ENCODE measurements at places on chromosomes 7 and 10. TPM values are rescaled to one million over a fixed set of nuclear protein-coding genes. Genes with fewer than 3 reads are reported as not detected.

The IDI2 gene
- not detected for total RNA-seq

The SPDYE2B gene
- not detected for total RNA-seq

The RBP3 gene
- total RNA-seq = not detected

The UTF1 gene
- not detected for total RNA-seq

The FZD8 gene
- total RNA-seq = 19.3 TPM

The SFTPA1 gene
- not detected for total RNA-seq

The SHTN1 gene
- total RNA-seq = 3.2 TPM

The ZYX gene
- total RNA-seq = 37.9 TPM

The MDFIC gene
- total RNA-seq = 16.2 TPM

The DDC gene
- total RNA-seq = not detected

The PRSS37 gene
- not detected for total RNA-seq

The CHST3 gene
- total RNA-seq = 12.9 TPM

The PNLIPRP2 gene
- not detected for total RNA-seq

The OGDHL gene
- 0.26 TPM for total RNA-seq

The PAPSS2 gene
- total RNA-seq = 74.3 TPM

The TAS2R5 gene
- total RNA-seq = 0.53 TPM

The UNC5B gene
- 8.0 TPM for total RNA-seq

The TRPV6 gene
- total RNA-seq = not detected

The DNMBP gene
- 34.0 TPM for total RNA-seq

The ACTR1A gene
- total RNA-seq = 228 TPM

The DBNL gene
- total RNA-seq = 197 TPM

The KBTBD2 gene
- 59.3 TPM for total RNA-seq

The GTPBP10 gene
- 14.0 TPM for total RNA-seq

The ADAM12 gene
- 0.21 TPM for total RNA-seq

The CD36 gene
- total RNA-seq = 0.26 TPM

The MUC12 gene
- not detected for total RNA-seq

The NPSR1 gene
- total RNA-seq = not detected

The AGBL3 gene
- total RNA-seq = 1.4 TPM

The OR2A7 gene
- 0.07 TPM for total RNA-seq

The TUBAL3 gene
- 0.11 TPM for total RNA-seq

The KIF5B gene
- 145 TPM for total RNA-seq

The AKR1D1 gene
- total RNA-seq = not detected

The STAM gene
- total RNA-seq = 17.5 TPM

The ADCYAP1R1 gene
- 0.46 TPM for total RNA-seq

The CTTNBP2 gene
- not detected for total RNA-seq

The ACBD7 gene
- total RNA-seq = 3.1 TPM

The RGR gene
- not detected for total RNA-seq

The ZP3 gene
- total RNA-seq = 1.3 TPM

The ELFN1 gene
- total RNA-seq = 1.2 TPM

The OR2A1 gene
- total RNA-seq = not detected

The ABCB1 gene
- total RNA-seq = 5.1 TPM

Data from pulmonary artery endothelial cell (primary cell).